ENCODE measurements at places on chromosomes 16 and 17.

DNA sequence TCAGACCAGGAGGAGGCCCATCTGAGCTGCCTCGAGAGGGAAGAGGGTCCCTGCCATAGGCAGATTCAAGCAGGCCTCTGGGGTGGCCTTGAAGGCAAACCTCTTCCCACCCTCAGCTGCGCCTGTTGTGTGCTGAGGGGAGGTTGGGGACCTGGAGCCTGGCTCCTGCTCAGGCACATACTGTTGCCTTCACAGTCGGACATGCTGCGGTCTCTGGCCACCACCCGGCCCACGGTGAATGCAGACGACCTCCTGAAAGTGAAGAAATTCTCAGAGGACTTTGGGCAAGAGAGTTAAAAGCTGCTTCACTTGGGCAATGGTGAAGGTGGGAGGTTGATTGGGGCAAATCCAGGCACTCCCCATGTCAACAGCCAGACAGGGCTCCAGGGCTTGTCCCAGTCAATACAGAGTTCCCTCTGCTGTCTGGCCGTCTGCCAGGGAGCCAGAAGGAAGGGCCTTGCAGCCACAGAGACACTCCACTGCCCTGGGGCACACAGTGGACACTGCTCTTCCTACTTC is 6.3 kb downstream of the PDF start:
- no peak for DNase-seq

GRCh38 chr16:49516382-49517036 is 142.9 kb downstream of the C16orf78 start:
- DNase-seq, result no peak

GRCh38 chr17:69650881-69651280 is 236.4 kb downstream of the MAP2K6 start:
- no peak for DNase-seq

GRCh38 chr17:58352596-58353388 is 791 bp upstream of the SUPT4H1 start:
- DNase-seq, result no peak
